CD8-positive, alpha-beta memory T cell (primary cell): ENCODE measurements at places on chromosomes 6 and 20.

DNA sequence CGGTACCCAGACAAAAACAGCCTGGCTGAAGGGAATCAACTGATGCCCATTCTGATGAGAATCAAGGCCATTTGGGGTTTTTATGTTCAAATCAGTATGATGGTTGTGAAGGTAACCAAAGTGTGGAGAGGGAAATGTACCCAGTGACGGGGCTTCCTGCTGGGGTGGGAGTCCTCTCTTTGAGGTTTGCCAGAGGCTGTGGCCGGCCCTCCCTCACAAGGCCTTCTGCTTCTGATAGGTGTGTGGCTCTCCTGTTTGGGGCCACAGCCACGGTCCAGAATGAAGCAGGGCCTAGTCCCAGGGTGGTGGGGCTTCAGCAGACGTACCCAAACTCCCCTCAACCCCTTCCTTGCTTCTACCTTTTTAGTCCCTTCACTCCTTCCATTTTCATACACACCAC lies 86.7 kb upstream of the NAA20 start:
- DNase-seq, result no peak

GRCh38 chr20:19021406-19022117 lies 190.9 kb upstream of the SLC24A3 start:
- no peak for DNase-seq

- DNase-seq, result no peak
These were observed at the start of gene EYS for GRCh38 chr6:65707126-65707826. EYS (minus strand) TSS chr6:65707226; CDS start chr6:65495410, 211,816 bp downstream.

DNA sequence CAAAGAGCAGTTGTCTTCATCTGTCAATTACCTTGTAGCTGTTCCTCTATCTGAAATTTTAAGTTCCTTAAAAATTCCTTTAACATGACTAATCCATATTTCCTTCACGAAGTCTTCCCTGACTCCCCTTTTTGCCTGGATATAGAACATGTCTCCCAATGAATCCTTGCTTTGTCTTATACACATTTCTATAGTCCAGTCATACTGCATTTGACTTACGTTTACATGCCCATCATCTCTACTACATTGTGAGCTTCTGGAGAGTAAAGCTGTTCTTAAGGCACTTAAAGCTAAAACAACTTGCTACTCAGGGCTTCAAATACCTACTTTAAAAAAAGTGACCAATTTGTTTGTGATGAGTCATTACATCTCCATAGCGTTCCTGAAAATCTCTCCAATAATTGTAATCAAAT lies 4.9 kb downstream of the REV3L start:
- no peak for DNase-seq

GRCh38 chr6:72890233-72890632 lies 268.4 kb downstream of the KCNQ5 start:
- no peak for DNase-seq

GRCh38 chr20:24810676-24811407 lies 138.2 kb upstream of the CST7 start:
- no peak for DNase-seq

DNA sequence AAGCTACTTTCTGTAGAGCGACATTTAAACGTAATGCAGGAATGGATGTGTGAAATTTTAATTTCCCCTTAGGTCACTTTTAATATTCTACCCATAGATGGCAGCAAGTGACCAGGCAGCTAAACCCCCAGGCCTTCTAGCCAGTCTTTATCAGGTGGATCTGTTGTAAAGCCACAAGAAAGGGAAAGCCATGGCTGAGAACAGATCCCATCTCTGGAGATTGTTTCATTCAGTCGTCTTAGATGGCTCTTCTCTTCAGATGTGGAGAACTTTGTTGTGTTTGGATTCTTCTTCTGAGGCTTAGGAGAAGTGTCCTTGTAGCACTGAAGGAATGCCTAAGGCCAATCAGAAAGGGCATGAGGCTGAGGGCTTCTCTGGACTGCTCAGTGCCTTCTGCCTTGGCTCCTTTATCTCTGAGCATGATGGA lies 15.8 kb upstream of the RNF182 start:
- DNase-seq, result peak; percentile 50

DNA sequence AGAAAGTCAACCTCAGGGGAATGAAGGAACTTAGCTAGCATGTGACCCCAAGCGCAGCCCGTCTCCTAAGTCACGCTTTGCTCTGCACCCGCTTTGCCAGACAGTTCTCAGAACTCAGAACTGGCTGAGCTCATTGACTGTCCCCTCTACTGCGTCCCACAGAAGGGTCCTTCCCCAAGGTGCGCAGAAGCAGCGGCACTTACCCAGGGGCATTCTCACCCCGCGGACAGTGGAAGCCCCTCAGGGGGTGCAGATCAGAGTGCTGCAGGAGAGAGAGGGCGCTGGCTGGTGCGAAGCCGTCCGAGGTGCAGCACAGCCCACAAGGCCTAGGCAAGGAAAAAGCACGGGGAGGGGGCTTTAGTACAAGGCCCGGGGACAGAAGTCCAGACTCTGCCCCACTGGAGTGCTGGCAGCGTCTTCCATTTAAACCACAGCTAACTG lies 807 bp downstream of the SNHG17 start:
- DNase-seq, result peak; percentile 46

- DNase-seq, result no peak
These were observed 458.7 kb upstream of the RUNX2 start for GRCh38 chr6:44869321-44869897.

GRCh38 chr6:43790031-43790430 lies 20.0 kb downstream of the VEGFA start:
- DNase-seq, result no peak

- DNase-seq, result no peak
These were observed 46.8 kb downstream of the EPM2A start for GRCh38 chr6:145688493-145688905.

GRCh38 chr6:126976253-126976797 lies 142.1 kb upstream of the RSPO3 start:
- no peak for DNase-seq

DNA sequence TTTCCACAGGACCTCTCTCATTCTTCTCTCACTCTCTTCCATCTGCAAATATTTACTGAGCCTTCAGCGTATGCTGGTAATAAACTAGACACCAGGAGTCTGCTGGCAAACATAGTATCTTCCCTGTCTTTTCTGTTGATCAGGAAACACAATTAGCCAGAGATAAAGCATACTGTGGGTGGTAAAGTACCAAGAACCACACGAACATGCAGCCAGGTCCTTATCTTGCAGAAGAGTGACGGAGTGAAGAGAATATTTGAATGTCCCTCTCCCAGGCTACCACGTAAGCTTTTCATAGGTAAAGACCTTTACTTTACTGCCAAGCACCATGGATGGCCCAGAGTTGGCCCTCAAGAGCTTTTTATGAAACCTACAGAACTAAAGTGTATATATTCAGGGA lies 13.3 kb downstream of the FHL5 start:
- no peak for DNase-seq

DNA sequence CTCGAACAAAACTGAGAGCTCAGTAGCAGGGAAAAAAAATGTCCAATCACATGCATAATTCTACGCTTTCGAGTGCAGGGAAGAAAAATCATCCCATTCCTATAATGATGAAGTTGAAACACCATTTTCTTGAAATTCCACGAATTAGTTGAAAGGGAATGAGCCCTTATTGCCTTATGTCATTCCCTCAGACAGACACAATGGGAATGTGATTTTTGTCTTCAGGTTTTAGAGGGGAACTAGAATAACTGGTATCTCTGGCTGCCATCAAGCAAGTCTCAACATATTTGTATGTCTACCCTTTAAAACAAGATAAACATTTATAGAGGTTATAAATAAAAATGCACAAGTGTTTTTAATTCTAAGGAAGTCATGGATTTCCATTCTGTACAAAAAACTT lies 87.9 kb downstream of the KIF13A start:
- no peak for DNase-seq

DNA sequence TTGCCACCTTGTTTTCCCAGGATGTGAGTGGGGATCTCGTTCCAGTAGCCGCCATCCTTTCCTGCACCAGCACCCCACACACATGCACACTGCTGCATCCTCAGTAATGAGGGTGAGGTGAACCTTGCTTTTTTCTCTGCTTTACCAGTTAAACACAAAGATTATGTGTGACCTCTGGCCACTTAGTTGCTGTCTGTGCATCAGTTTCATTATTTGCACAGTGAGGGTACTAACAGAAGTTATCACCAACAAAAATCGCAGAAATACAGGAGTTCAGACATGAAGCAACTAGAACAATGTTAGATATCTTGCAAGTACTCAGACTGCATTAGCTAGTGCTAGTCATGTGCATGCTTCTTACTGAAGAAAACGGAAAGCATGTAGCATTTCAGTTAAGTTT lies 17.4 kb upstream of the DACT2 start:
- no peak for DNase-seq

DNA sequence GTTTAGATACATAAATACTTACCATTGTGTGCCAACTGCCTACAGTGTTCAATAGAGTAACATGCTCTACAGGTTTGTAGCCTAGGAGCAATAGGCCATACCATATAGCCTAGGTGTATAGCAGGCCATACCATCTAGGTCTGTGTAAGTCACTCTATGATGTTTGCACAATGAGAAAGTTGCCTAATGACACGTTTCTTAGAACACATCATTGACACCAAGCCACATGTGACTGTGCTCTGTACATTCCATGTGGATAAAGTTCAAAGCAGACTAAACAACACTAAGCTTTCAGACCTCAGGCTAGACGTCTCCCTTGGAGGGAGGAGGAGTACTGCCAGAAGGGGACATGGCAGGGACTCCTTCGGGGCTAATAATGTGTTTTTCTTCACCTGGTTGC lies 93.6 kb downstream of the KIF16B start:
- no peak for DNase-seq

GRCh38 chr6:19845266-19846041 lies 8.3 kb downstream of the ID4 start:
- DNase-seq, result no peak

DNA sequence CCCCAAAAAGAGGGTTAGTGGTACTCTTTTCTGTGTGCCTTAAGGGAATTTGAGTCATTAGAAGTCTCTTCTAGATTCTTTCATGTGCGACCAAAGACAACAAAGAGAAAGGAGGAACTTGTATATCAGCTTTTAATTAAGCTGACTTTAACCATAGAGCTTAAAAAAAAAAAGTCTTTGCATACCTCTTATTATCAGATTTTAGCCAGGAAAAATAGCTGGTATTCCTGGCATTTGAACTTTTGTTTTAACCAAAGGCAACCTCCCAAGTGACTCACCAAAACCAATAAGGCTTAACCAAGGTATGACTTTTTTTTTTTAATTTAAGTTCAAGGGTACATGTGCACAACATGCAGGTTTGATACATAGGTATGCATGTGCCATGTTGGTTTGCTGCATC lies 375.0 kb downstream of the CDC5L start:
- DNase-seq, result no peak

GRCh38 chr6:126664271-126664670 lies 324.4 kb downstream of the CENPW start:
- no peak for DNase-seq

- no peak for DNase-seq
These were observed 445.4 kb upstream of the DEFB115 start for GRCh38 chr20:30811885-30812671.

DNA sequence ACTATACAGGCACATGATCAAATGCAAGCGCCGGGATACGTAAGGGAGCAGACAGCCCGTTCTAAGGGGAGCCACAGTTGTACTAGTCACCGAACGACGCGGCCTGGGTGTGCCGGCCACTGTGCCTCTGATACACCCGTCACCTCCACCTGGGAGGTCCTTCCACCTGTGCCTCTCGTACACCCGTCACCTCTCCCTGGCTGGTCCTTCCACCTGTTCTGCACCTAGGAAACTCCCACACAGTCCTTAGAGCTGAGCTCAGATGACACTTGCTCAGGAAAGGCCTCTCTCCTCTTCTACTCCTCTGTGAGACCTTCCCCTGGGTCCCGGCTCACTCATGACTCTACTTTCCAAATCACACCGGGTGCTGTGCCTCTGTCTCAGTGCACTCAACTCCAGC lies 245.0 kb downstream of the TTLL2 start:
- DNase-seq, result no peak

DNA sequence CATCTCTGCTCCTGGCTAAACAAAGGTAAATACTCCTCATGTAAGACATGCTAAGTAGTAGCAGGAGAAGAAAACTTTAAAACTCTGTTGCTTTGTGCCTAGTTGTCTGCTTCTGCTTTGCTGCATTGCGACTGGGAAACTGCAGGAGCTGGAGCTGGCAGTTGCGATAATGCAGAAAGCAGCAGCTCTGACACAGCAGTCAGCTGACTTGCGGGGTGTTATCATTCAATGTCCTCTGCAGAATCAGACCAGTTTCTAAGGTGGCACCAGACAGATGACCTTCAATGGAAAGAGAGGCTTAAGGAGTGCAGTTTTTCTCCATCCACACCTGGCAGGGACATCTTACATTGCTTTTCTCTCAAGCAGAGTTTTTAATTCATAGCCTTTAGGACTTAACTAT lies 69.9 kb upstream of the SOX4 start:
- DNase-seq, result no peak

DNA sequence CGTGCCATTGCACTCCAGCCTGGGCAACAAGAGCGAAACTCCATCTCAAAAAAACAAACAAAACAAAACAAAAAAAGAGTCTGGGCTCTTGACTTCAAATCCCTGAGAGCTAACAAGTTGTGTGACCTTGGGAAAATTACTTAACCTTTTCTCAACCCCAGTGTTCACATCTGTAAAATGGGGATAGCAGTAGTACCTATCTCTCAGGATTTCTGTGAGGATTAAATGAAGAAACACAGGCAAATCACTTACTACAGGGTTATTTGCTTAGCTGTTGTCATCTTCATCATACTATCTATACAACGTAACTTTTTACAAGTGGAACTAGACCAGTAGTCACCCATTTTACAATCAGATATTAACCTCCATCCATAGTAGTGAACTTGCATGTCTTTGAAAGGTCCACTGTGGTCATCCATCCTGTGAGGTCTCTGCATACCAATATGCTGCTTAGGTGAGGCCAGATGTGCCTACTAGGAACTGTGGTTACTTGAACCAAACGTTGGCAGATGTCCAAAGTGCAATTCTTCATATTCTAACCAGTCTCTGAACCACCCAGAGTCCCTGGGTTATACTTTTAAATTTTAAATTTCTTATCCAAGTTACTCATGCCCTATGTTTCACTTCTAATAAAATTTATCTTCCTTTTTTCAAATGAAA lies 128.9 kb upstream of the BEND3 start:
- no peak for DNase-seq

- no peak for DNase-seq
These were observed 301.2 kb upstream of the SGK1 start for GRCh38 chr6:134619077-134619476.

- no peak for DNase-seq
These were observed 29.4 kb downstream of the ABHD12 start for GRCh38 chr20:25361287-25361683.
